ENCODE measurements at places on chromosomes 7 and 10.

DNA sequence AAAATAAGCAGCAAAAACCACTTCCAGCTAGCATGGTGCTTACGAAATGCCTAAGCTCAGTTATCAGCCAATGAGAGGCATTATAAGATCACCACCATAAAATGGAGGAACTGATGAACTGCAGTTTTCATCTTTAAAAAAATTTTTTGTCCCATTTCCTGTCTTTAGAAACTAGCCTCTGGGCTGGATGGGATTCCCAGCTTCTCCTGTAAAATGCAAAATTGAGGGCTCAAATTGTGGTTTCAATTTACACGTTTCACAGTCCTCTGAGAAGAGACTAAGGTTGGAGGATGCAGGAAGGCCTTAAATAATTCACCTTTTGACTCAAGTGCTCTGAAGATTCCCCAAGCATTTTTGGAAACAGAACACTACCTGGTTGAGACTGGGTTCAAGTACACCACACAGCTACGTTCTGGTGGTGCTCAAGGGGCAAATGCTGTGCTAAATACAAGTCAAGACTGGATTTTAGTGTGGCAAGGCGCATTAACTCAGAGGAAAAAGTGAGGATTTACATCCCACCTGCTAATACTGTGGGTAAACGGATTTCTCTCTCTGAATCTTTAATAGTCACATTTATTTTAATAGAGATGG, 951 bp downstream of the ZNF25 start:
- DNase-seq, result no peak

DNA sequence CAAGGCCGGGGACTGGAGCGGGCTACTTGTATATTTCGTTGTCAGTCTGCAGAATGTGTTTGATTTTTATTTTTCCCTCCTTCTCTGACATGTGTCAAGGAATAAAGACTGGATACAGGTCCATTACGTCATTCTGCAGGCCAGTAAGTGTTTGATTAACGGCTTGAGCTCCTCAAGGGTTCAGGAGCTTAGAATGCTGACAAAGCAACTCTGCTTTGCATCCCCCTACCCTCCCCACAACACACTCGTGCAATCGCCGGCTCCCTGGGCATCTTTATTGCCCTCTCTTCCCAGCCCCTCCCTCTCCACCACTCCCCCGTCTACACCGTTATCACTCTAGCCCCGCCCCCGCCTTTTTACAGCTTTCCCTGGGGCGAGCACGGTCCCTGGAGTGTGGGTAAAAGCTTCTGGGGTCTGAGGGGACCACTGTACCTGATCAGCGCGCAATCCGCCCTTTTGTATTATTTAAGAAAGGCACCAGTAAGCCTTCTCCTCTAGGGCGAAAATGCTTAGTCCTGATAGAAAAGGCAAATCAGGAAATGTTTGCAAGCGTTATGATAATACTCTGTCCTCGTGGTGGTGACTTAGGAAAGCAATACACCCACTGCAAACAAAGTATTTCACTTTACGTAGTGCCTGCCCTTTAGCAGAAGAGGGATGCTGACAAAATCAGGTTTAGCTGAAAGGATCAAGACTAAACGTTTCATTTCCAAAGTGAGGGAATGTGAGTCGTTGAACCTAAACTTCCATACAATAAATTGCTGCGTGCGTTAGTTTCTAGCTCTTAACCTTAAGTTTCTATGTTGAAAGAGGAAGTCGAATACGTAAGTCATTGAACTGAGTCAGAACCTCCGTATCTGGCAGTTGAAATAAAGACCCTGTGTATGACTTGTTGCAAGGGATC, 1.4 kb upstream of the CREB5 start:
- no peak for DNase-seq

DNA sequence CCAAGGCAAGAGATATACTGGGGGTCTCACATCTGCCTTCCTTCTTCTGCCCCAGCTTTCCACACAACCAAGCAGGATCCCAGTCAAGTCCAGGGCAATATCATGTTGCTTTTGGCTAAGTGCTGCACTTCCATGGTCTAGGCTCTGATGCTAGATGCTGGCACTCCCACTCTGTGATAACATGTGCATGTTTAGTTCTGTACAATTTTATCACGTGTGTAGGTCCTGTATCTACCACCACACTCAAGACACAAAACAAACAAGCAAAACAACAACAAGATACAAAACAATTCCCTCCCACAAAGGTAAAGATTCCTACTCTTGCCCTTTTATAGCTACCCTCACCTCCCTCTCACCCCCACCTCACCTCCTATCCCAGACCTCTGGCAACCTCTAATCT, 105.6 kb upstream of the HABP2 start:
- no peak for DNase-seq

- DNase-seq, result no peak
These were observed 24.2 kb downstream of the TRRAP start for GRCh38 chr7:98902523-98902922.

GRCh38 chr10:45410807-45411606, 37.0 kb downstream of the ALOX5 start:
- DNase-seq, result no peak

DNA sequence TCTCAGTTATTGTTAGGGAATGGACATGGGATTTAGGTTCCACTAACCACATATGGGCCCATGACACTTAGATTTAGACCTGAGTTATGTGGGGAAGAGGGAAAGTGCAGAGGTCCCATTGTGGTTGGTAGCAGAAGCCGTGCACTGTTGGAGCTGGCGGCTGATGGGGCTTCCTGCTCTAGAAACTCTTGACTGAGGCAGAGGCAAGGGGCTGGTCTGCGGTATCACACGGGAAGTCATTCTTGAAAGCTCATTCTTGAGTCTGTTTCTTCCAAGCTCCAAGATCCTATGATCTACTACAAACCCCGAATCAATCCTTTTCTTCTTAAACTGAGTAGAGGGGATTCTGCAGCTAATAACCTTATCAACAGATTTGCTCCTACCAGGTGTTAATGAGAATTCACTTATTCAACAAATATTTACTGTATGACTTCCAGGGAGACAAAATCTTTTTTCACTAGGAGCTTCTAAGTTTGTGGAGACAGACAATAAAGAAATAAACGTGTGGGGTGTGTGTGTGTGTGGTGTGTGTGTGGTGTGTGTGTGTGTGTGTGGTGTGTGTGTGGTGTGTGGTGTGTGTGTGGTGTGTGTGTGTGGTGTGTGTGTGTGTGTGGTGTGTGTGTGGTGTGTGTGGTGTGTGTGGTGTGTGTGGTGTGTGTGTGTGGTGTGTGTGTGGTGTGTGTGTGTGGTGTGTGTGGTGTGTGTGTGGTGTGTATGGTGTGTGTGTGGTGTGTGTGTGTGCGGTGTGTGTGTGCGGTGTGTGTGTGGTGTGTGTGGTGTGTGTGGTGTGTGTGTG, 57.1 kb downstream of the AOC1 start:
- DNase-seq, result peak; percentile 14

DNA sequence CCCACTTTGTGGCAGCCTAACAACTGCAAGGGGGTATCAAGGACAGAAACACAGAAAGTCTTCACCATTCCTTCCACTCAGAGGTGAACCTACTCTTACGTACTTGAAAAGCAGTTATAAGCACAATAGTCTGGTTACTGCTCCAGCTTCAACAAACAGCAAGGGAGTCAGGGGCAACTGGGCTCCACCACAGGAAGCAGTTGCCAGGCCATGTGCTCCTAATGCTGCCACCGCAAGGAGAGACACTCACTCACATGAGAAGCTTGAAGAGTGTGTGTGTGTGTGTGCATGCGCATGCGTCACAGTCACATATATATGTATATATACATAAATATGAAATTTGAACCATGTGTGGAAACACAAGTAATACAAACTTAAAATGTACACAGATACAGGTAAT, 65.5 kb downstream of the GRB10 start:
- no peak for DNase-seq

GRCh38 chr7:70758646-70759045, 373.3 kb upstream of the GALNT17 start:
- no peak for DNase-seq

DNA sequence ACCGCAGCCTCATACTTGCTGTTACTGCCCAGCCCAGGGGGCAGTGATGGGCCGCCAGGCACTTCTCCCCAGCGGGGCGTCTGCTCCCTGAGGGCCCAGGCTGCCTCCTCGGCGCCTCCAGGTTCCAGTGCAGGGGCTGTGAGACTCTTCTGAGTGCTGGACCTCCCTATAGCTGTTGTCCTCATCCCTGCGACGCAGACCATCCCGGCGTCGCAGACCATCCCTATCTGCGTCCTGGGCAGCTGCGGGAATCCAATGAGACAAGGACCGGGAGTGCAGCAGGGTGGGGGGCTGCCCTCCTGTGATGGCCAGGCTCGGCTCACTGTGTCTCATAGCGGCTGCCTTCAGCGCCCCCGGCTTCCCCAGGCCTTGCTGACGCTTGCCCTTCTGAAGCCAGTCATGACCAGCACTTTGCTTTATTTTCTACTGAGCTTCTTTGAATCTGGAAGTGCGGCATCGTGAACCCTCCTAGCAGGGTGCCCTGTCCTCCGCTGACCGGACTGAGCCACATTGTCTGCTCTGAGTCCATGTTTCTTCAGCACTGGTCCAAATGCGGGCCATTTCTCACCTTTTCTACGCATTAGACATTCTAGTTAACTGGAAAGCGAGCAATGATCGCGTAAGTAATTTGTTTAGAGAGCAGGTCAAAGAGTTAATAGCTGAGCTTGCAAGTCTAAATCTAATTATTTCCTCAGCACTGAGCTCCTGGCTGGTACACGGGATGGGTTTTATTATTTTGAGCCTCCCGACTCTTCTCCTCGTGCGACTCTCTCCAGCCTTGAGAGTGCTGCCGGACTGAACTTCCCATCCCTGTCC, 339.5 kb downstream of the WDR37 start:
- DNase-seq, result no peak

DNA sequence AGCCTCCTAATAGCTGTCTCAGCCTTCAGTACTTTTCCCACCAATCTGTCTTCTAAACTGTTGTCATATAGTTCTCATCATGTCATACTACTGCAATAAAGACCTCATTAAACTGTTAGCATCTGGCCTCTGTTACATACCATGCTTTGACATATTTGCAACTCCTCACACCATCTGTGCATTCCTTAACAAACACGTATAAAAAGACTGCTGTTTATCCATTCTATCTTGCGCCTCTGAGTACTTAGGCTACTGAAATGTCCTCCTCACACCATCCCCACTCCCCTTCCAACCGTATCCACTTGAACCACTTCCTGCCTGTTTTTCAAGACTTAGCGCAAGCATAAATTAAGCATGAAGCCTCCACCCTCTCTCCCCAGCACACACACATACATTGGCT, 41.6 kb downstream of the SLC16A9 start:
- DNase-seq, result no peak

- no peak for DNase-seq
These were observed 203.2 kb downstream of the ANK3 start for GRCh38 chr10:60186315-60187071.

GRCh38 chr7:15963206-15963605, 276.7 kb upstream of the MEOX2 start:
- no peak for DNase-seq

- no peak for DNase-seq
These were observed 101.6 kb downstream of the ABLIM1 start for GRCh38 chr10:114556236-114557122.

DNA sequence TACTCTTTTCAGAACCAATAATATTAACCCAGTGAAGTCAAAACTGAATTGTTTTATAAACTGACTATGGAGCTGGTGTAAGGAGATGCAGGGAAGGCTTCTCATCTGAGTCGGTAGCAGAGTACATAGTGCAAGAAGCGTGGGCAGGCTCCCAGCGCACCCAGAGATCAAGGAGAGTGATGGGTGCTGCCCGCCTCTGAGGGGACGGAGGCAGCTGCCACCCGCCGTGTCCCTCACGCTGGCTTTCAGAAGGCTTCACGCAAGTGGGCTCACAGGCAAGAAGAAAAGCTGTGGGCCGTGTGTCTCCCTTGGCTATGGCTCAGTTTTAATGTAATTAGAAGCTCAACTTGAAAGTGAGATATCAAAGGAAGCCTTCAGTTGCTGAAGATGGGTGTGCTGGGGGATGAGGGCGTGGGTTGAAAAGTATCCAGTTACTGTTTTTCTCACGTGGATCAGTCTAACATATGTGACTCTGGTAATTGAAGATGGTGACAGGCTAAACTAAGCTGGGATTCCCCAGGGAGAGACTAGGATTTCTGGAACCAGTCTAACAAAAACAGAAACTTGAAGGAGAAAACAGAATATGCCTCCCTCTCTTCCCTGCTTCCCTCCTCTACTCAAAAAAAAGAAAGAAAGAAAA, 159.9 kb downstream of the MGMT start:
- no peak for DNase-seq

GRCh38 chr10:70909326-70909935, 21.1 kb upstream of the PCBD1 start:
- no peak for DNase-seq

GRCh38 chr10:110817614-110818013, 54.1 kb upstream of the PDCD4 start:
- DNase-seq, result no peak

GRCh38 chr7:51606601-51607154, 290.1 kb upstream of the COBL start:
- DNase-seq, result no peak

GRCh38 chr7:4951903-4952636, 6.9 kb downstream of the MMD2 start:
- DNase-seq, result no peak

GRCh38 chr10:107160866-107161265, 3.6 kb downstream of the SORCS1 start:
- no peak for DNase-seq

GRCh38 chr10:7359954-7360353, 50.9 kb downstream of the SFMBT2 start:
- no peak for DNase-seq

GRCh38 chr7:110827287-110827855, 263.6 kb upstream of the LRRN3 start:
- no peak for DNase-seq

GRCh38 chr10:110827410-110827809, 44.3 kb upstream of the PDCD4 start:
- DNase-seq, result no peak

DNA sequence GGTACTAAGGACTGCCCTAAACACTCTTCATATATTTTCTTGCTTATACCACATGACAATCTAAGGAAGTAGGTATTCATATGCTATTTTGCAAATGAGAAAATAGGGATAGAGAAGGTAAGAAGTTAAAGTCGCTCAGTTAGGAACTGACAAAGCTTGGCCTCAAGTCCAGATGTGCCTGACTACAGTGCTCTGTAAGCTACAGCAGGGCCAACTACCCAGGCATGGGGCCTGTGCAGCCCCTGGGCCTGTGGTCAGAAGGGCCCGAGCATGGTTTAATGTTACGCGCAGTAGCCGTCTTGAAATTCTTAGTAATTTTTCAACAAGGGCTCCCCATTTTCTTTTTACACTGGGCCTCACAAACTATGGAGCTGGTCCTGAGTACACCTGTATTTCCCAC, 146.2 kb downstream of the GLI3 start:
- no peak for DNase-seq

DNA sequence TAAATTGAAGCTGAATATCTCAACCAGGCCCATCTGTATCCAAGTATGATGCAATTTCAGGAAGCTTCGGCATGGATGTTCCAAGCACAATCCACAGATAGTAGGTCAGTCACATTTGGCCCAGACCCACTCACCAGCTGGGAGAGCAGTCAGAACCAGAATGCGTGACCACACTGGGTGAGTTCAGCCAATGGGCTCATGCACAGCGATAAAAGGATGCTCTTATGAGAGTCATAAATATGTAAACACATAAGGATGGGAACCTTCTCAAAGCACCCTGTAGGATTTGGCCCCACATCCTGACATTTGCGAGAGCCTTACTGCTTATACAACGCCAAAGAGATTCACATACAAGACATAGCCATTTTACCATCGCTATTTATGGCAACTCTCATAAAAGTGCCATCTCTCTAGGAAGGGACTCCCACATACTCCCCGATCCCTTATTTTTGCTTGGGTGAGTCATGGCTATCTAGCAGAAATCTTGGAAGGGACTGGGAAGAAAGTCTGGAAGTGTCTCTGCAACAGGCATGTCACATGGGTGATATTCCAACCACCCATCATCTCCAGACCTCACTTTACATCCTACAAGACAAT, 3.0 kb downstream of the AFAP1L2 start:
- no peak for DNase-seq
